ENCODE measurements at places on chromosomes 11 and 22. TPM values are rescaled to one million over a fixed set of nuclear protein-coding genes. Genes with fewer than 3 reads are reported as not detected.

GRCh38 chr11:124864176-124864891, 898 bp upstream of the ROBO3 start:
- no peak for DNase-seq

GRCh38 chr11:70666311-70666710, 268.0 kb downstream of the CTTN start:
- no peak for DNase-seq

- peak; percentile 30 for DNase-seq
Observed at GRCh38 chr11:114348200-114349191, 51.8 kb downstream of the C11orf71 start.

- no peak for DNase-seq
Observed at GRCh38 chr22:21633481-21633880, 921 bp downstream of the CCDC116 start.

- no peak for DNase-seq
Observed at GRCh38 chr11:34855021-34855753, 61.0 kb downstream of the APIP start.

DNA sequence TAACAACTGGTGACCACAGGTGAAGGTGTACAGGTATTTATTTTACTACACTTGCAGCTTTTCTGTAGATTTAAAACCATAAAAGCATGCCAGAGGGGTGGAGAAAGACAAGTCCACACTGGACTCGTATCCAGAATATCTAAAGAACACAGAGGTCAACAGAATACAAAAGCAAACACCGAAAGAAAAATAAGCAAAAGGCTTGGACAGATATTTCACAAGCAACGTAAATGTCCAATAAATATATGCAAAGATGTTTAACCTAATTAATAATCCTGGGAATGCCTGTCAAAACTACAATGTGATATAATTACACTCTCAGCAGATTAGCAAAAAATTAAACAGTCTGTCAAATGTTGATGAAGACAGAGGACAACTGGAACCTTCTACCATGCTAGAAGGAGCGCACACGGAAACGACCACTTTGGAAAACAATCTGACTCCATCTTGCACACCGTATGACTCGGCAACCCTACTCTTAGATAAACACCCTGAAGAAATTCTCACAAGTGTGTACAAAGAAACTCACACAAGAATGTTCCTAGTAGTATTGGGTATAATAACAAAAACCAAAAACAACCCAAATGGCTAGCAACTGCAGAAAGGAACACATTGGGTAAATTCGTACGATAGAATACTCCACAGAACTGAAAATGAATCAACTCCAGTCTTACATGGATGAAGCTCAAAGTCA, 27.2 kb downstream of the GNB1L start:
- DNase-seq, result no peak

Gene KCTD17
- polyA plus RNA-seq, result 10.7 TPM

Gene USH1C
- not detected for polyA plus RNA-seq

Gene CRACR2B
- polyA plus RNA-seq, result 0.74 TPM

Gene ANO5
- polyA plus RNA-seq, result not detected

Gene ALDH3B2
- not detected for polyA plus RNA-seq
